DMS153 (cell line): ENCODE measurements at places on chromosomes 3 and 15.

DNA sequence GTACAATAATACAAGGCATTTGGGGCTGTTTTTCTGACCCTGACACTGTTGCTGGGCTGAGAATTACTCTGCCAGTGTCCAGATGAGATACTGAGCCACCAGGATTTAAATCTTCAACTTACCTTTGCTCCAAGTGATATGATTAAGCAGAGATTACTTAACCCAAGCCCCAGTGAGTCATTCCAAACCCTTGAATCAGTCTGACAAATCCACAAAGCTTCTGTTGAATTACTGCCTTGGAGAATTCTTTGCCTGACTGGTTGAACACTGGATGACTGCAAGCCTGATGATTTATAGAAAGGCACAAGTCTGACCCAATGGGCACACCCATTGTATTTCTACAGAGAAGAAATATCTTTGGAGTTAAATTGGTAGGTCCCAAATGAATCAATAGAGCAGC, 88.2 kb upstream of the TSC22D2 start:
- no peak for DNase-seq

DNA sequence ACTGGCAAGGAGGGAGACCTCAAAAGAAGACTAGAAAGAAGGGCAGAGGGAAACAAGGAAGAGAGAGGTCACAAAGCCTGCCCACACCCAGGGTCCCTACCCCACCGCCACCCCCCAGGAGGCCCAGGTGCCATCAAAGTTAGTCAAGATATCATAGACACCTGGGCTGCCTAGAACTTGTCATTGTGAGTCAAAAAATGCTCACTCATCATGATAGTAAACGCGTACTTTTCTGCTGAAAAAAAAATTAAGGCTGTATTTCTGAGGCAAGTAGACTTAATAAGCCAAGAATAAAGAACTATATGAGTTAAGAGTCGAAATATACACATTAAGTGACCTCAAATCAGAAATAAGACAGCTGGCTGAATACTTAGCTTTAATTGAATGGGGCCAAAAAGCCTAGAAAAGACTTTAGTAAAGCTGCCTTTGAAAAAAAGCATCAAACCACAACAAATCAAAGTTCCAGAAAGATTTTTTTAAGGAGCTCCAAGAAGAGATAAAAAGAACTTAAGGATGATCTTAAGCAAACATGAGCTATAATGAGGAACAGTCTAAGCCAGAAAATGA, 415.5 kb upstream of the PPP2R3A start:
- DNase-seq: no peak

- no peak for DNase-seq
Measured at GRCh38 chr3:105805404-105805803, 63.4 kb downstream of the CBLB start.

DNA sequence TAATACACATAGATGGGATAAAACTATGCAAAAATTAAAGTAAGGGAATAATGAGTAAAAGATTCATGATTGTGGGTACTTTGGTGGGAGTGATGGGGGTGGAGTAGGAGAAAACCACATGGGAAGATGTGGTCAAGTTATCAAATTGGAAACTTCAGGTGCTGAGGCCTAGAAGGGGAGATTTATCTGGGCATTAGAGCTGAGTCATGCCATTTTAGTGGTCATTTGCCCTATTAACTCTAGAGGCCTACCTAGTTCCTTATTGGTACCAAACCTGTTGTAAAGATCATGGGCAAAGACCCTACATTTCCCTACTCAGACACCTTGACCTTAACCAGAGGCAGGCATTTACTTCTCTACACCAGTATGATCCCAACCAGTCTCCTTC, 125.9 kb upstream of the BCL6 start:
- DNase-seq: no peak

DNA sequence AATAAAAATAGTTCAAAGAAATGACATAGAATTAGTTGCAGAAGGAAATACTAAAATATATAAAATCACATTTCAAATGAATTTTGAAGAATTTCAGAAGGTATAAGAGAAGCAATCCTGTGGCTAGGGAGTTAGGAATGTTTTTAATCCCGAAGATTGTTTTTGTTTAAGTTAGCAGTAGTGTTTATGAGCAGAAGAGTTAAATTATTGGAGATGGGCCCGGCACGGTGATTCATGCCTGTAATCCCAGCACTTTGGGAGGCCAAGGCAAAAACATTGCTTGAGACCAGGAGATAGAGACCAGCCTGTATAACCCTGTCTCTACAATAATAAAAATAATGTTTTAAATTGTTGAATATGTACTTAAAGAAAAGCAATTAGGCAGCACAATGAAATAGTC, 432.5 kb downstream of the MFSD1 start:
- DNase-seq: no peak

GRCh38 chr3:152778022-152778421, 56.9 kb upstream of the P2RY1 start:
- DNase-seq: no peak

DNA sequence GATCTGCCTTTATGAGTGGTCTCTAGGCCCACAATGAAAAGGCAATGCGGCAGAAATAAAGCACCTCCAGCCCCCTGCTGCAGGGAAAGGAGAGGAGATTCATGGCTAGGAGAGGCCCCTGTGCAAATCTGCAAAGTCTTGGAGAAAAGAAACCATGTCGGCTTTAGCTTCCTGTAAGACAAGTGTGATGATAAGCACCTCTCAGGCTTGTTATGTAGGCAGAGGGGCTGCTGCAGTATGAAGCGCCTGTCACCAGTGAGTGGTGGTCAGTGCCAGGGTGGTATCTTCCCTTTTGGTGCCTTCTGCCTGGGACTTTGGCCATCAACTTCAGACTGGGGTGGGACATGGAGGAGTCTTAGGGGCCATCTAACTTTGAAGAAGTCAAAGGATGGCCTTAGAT, 59.2 kb upstream of the ARHGEF3 start:
- DNase-seq: no peak

GRCh38 chr3:40477666-40478065, 744 bp downstream of the ZNF619 start:
- DNase-seq: no peak

GRCh38 chr3:98962951-98963350, 61.5 kb upstream of the DCBLD2 start:
- DNase-seq: no peak

- DNase-seq: no peak
Measured at GRCh38 chr3:68228856-68229255, 574.4 kb upstream of the SUCLG2 start.

GRCh38 chr3:126107957-126108675, 24.2 kb upstream of the SLC41A3 start:
- no peak for DNase-seq

DNA sequence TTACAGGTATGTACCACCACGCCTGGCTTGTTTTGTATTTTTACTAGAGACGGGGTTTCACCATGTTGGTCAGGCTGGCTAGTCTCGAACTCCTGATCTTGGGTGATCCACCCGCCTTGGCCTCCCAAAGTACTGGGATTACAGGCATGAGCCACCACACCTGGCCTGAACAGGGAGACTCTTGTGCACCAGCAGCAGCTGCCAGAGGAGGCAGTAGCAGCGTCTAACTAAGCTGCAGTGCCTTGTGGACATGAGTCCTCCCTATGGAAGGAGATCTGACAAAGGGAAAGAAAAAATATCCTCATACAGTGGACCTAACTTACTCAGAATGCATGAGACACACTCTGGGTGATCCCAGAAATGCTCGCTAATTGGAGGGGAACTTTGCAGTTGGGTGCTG, 36.8 kb upstream of the NEO1 start:
- no peak for DNase-seq

GRCh38 chr3:165191491-165191890, 4.7 kb downstream of the SLITRK3 start:
- DNase-seq: no peak

DNA sequence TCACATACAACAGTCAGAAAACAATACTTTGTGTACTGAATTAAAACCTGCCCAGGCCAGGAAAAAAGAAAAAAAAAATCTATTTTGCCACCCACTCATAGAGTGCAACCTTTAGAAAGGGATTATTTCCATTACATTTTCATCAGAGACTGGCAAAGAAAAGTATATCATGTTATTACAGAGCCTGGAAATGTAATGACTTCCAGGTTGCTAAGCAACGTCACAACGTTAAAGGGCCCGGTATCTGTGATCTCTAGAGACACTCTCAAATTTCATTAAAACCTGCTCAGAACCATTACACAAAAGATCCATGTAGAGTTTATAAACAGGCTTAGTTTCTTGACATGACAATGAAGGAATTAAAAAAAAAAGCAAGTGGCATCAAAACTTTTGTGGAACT, 170.5 kb downstream of the CTNNB1 start:
- no peak for DNase-seq

DNA sequence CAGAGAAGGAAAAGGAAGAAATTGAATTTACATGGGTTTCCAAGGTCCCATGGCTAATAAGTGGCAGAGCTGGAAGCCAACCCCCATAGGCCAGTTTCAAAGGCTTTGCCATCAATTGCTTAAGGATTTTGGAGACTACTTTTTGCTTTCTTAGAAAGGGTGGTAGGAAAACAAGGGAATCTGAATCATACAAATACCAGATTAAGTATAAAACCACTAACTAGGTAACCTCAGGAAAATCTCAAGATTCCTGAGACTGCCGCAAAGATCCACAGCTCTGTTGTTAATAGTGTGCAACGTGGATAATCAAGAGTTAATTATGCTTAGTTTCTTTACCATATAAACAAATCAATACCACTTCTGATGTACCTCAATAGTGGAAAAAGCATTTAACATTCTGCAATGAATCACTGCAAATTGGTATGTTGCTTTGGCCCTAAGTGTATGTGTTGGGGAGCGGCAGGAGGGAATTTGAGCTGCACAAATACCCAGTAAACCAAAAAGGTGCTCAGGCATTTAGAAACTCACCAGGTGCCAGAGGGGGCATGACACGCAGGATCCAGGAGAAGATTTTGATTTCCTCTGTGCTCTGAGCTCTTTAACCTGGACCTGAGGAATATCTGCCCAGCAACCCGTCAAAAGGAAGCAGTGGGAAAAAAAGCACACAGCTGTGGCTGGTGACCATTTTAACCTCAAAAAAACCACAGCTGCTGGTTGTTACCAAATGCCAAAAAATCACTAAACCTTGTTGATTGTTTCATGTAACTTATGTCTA, 22.0 kb downstream of the AADAC start:
- DNase-seq: no peak

DNA sequence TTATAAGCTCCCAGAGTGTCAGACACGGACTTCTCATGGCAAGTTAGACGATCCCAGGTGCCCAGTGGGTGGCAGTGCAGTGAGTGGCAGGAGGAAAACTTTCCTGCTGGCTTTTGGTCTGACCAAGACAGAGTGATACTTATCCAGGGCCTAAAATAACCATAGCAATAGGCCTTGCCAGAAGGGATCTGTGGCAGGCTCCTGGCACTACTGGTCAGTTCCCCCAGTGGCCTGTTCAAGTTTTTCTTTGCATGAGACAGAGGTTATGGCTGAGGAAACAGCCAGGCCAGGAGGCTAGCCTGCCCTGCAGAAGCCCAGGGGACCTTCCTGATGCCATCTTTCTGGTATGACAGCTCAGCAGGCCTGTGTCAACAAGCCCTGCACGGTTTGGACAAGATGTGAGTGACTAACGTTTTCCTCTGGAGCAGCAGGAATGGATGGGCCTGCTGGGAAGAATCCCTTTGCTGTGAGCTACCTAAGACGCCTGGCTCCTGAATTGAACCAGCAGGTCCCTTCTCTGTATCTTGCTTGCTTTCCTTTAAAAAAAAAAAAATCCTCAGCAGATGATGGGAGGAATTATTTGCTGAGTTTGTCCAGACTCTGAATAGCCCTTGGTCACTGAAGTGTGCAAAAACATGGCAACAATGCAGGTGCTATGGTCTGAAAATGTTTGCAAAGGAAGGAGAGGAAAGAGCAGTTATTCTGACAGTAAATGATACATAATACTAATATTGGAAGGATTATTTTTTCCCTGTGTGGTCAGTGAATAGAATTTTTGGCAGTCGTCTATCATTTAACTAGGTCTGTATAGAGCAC, 18.0 kb downstream of the SCG5 start:
- DNase-seq: no peak

DNA sequence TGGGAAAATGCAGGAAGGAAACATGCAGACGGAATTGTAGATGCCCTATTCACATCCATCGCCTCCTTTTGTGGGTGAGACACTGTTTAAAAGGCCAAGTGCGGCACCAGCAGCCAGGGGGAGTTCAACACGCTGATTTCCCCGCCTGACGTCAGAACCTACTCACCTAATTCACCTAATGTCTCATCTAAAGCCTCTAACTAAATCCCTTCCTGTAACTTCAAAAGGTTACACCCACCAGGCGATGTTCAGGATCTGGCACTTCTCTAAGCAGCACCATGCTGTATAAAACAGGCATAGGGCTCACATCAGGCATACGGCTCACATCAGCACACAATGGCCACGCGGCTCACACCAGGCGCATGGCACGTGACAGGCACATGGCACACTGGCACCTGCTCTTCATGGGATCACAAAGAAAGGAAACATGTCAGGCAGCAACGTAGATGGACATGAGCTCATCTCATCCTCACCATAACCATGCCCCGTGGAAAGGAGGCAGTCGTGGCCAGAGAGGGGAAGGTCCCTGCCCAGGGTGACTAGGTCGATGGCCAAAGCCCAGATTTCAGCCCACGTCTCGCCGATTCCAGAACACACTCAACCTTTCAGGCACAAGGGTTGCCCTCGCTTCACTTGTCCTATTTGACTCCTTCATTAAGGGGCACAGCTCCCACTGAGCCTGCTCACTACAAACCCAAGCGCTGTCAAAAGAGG, 21.7 kb downstream of the XXYLT1 start:
- no peak for DNase-seq

- DNase-seq: no peak
Measured at GRCh38 chr15:96320703-96321638, 9.5 kb upstream of the NR2F2 start.

GRCh38 chr3:23877329-23877980, 39.3 kb downstream of the NKIRAS1 start:
- DNase-seq: no peak

GRCh38 chr3:151592287-151592686, 131.4 kb upstream of the IGSF10 start:
- DNase-seq: no peak

DNA sequence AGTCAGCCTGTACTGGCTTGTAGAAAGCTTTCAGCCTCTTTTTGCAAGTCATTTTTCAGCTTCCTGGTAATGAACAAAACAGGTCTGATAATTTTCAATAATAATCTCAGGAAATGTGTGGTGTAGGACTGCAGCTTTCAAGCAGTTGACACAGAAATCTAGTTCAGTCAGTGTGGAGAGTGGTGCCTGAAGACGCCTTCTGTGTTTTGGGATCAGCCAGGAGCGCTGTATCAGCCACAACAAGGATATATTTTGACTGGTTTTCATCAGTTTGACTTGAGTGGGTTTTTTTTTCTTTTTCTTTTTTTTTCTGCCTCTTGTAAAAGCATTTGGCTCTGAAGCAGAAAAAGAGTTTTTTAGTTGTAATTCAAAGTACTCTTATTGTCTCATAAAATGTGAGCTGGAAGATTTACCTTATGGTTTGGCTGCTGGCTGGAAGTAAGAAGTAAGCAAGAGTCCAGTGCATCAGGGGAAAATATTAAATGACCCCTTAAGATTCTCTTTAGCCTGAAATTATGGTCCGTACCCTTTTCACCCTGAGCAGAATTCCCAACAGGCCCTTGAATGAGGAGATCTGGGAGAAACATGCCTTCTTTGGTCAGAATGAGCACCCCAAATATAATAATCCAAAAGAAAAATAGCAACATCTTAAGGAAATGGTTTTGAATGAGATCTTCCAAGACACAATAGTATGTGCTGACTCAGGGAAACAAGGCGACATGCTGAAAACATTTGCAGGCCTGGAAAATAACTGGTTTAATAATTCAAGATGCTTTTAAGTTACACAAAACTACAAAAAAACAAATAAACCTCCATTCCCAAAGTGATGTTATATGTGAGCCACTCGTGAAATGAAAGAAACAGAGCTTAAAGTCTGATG, 332.7 kb upstream of the ADAMTS9 start:
- DNase-seq: no peak

- no peak for DNase-seq
Measured at GRCh38 chr3:173008978-173009377, 132.1 kb downstream of the SPATA16 start.
